ENCODE measurements at places on chromosomes 12 and 14.
A peak's percentile ranks its signal among the peaks of the same experiment; 100 is the strongest.

GRCh38 chr14:70887207-70887681, 20.0 kb upstream of the PCNX1 start:
- DNase-seq, result peak; percentile 96

DNA sequence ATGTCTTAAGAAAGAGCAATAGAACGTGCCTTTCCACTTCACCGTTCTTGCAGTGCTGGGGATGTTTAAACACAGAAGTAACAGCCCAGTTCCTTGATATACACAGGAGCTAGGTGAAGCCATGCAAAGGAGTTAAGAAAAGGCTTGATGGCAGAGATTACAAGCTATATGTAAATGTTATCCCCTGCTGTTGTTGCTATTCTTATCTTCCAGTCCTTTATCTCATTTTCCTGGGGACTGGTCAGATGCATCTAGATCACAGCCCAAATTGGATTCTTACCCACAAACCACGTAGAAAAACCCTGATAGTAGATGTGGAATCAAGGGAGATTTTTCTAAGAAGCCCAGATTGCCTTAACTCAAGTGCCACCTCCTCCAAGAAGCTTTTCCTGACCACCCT, 5.5 kb downstream of the ASCL1 start:
- DNase-seq, result no peak

DNA sequence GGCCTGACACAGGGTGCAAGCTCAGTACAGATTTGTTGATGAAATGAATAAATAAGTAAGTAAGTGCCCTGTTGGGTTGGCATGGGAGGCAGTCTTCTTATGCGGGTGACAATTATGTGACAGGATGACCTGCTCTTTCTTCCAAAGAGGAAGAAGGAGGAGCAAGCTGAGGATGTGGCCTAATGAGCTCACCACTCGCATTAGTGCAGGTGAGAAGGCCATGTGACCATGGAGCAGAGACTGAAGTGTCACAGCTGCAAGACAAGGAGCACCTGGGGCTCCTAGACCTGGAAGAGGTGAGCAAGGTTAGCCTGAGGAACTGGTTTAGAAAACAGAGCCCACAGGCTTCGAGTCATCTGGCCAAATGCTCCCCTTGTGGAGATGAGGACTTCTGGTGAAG, 34.9 kb downstream of the LRTM2 start:
- no peak for DNase-seq

- no peak for DNase-seq
These were observed 66.9 kb downstream of the C12orf56 start for GRCh38 chr12:64323476-64324225.

GRCh38 chr14:77140359-77141213, 1.0 kb downstream of the ZDHHC22 start:
- DNase-seq, result no peak
